ENCODE measurements at places on chromosomes 2 and 18.
A peak's percentile ranks its signal among the peaks of the same experiment; 100 is the strongest.

GRCh38 chr2:96409081-96409819 lies 73.7 kb downstream of the NCAPH start:
- DNase-seq: no peak

GRCh38 chr2:43675646-43676321 lies 445 bp downstream of the C1GALT1C1L start:
- DNase-seq: no peak

- no peak for DNase-seq
These were observed 20.7 kb downstream of the FOSL2 start for GRCh38 chr2:28413152-28413898.

DNA sequence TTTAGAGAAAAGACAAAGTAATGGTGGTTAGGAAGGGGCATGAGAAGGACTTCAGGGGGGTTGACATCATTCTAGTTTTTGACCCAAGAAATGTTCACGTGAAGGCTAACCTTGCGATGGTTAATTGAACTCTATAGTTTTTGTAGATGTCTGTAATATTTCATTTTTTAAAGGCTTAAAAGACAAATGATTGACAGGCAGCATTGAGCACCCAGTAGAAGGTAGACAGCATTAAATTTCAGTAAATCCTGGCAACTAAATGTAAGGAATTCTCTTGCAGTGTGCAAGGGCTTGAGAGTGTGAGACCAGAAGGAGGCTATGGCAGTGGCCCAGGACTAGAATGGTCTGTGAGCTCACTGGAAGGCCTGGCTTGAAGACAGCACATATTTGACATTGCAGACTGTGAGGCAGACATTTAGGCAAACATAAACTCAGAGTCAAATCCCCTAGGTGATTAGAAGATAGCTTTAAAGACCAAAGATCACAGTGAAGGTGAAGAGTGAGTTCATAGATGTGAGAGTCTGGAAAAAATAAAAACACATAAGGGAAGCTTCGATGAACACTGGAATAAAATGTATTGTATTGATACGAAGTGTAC lies 100.1 kb upstream of the MAP4K4 start:
- no peak for DNase-seq

- no peak for DNase-seq
These were observed 298.0 kb downstream of the DSEL start for GRCh38 chr18:67218556-67218955.

- DNase-seq: no peak
These were observed 346.3 kb downstream of the CELF4 start for GRCh38 chr18:37219257-37219656.

GRCh38 chr2:72148837-72149555 lies 1.3 kb upstream of the CYP26B1 start:
- DNase-seq: peak; percentile 7

DNA sequence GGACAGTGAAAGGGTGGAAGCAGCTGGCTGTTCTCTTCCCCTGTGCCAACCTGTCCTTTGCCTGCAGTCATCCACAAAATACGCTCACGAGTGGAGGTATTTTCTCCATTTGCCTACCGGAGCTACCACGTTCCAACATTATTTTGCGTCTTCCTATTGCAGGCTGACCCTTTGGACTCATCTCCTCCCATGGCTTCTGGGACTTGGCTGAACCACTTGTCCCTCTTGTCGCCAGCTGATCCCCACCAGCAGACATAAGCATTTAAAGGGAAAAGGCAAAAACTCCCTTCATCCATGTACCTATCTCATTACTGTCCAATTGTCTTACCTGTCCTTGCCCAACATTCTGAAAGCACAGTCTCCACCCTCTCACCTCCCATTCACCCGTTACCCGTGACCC lies 13.0 kb downstream of the C2orf74 start:
- DNase-seq: no peak

GRCh38 chr2:180614776-180615175 lies 365.6 kb upstream of the UBE2E3 start:
- DNase-seq: no peak

DNA sequence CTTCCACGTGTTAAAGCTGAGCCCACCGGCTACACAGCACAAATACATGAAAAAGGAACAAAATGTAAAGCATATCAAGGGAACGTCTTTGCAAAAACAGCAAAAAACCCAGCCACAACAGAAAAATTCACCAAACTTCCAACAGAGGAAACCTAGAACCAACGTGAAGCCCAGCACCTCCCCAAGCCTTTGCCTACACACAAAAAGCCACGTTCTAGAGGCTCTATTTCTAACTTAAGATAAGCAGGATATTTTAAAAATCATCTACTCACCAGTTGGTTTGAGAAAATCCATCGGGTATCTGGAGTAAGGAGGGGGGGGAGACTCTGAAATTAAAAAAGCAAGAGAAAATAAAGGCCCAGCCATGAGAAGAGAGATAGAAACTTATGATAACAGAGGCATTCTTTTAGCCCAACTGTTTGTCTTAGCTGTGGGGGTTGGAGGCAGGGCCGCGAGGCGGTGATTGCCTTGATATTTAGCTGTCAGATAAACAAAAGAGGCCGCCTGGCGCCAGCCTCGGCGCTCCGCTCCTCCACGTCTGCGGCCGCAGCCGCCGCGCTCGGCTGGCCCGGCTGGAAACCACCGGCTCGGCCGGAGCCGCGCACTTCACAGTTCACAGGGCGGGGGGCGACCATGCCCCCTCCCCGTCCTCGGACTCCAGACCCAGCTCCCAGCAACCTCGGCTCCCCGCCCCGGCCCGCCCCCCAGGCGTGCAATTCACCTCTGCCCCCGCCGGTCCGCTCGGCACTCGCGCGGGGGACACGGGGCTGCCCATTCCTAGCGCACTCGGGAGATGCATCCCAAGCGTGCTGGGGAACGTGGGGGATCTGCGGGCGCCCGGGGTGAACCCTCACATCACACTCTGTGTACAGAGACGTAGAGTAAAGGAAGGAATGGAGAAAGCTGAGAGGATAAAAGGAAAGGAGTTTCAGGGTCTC lies 2.4 kb downstream of the SMAD7 start:
- peak; percentile 31 for DNase-seq
